ENCODE measurements at places on chromosomes 16 and 17.

- DNase-seq: no peak
These were observed 35.7 kb downstream of the ZCCHC14 start for GRCh38 chr16:87457061-87457611.

DNA sequence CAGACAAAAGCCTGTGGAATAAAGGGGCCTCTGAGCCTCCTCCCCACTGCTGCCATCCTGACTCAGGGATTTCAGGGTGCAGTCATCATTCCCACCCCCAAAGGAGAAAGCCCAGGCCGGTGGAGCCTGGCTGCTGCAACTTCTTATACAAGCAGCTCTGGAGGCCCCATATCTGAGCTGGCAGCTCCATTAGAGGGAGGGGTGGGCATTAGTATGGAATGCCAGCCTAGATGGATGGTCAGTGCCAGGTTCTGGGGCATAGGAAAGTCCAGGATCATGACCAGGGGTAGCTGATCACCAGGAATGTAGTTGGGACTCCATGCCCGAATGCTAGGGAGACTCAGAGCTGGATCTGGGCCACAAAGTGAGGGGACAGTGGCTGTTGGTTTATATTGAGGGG lies 581.0 kb downstream of the KCNJ18 start:
- DNase-seq: no peak

DNA sequence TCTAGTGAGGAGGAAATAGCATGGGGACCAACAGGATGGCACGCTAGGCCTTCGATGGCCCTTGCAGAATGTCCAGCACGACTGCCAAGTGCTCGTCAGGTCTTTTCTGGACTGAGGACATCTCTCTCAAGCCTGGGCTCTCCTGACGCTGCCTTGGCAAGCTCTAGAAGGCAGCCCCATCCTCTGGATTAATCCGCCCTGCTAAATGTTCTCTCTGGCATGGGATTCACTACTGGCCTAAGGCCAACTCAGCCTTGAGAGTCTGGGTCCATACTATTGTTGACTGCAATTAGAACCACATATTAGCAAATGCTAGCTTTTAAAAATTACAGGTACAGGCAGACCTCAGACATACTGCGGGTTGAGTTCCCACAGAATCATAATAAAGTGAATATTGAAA lies 2.5 kb upstream of the CEP295NL start:
- no peak for DNase-seq

DNA sequence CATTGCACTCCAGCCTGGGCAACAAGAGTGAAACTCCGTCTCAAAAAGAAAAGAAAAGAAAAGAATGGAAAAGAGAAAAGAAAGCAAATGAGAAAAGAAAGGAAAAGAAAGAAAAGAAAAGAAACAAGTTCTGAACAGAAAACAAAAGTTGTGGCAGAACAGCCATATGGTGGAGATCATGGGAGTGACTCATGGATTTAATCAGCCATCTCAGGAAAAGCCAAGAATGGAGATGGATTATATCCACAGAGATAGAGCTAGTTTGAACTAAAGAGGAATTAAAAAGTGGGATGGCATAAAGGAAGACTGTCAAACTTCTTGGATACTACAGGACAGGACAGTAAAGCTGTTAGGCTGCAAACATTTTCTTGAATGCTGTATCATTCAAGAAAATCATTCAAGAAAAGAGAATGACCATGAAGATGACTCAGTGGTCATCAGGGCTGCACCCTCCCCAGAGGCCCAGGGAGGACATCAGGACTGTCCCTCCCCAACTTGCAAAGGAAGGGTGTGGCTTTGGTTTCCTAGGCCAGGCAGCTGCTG lies 120.6 kb downstream of the USP22 start:
- DNase-seq: no peak

GRCh38 chr17:77829843-77830799 lies 128.4 kb upstream of the TNRC6C start:
- DNase-seq: no peak

Measured in CD4-positive, alpha-beta T cell treated with Interleukin-17A for 1 hour (primary cell).